Thoracic aorta (tissue), 2 donors: ENCODE measurements at places on chromosomes 13 and 19.

- no peak for DNase-seq
Measured at GRCh38 chr13:28459911-28460310, 35.0 kb downstream of the FLT1 start.

- DNase-seq = no peak
Measured at GRCh38 chr19:13995017-13995728, 10.9 kb downstream of the RFX1 start.

- DNase-seq = peak; percentile 47
Measured at GRCh38 chr13:39612023-39612637, 9.1 kb upstream of the LHFPL6 start.

- no peak for DNase-seq
Measured at GRCh38 chr19:1526066-1526778, 2.3 kb downstream of the PLK5 start.

- no peak for DNase-seq
Measured at GRCh38 chr19:12794971-12795381, 3.7 kb downstream of the JUNB start.

- no peak for DNase-seq
Measured at GRCh38 chr19:55101261-55101660, 16.2 kb downstream of the PPP1R12C start.
